Activated CD8-positive, alpha-beta memory T cell treated with anti-CD3 and anti-CD28 coated beads for 4 hours (primary cell): ENCODE measurements at places on chromosomes 4 and X.

GRCh38 chr4:137531986-137532868, at the start of gene PCDH18:
TSS of gene PCDH18 (minus strand) at chr4:137532494. CDS start at chr4:137532088, 406 bp downstream.
- no peak for DNase-seq

- no peak for DNase-seq
Measured at GRCh38 chrX:20666331-20666730, 399.6 kb upstream of the RPS6KA3 start.

DNA sequence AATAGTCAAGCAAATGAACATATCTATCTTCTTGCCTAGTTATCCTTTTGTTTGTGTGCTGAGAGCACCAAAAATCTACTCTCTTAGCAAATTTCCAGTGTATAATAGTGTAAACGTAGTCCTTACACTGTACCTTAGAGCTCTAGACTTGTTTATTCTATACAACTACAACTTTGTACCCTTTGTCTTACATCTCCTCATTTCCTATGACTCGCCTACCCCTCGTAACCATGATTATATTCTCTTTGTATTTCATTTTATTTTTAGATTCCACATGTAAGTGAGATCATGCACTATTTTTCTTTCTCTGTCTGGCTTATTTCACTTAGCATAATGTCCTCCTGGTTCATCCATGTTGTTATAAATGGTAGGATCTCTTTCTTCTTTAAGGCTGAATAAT, 37.6 kb downstream of the MAGEB5 start:
- DNase-seq, result no peak

DNA sequence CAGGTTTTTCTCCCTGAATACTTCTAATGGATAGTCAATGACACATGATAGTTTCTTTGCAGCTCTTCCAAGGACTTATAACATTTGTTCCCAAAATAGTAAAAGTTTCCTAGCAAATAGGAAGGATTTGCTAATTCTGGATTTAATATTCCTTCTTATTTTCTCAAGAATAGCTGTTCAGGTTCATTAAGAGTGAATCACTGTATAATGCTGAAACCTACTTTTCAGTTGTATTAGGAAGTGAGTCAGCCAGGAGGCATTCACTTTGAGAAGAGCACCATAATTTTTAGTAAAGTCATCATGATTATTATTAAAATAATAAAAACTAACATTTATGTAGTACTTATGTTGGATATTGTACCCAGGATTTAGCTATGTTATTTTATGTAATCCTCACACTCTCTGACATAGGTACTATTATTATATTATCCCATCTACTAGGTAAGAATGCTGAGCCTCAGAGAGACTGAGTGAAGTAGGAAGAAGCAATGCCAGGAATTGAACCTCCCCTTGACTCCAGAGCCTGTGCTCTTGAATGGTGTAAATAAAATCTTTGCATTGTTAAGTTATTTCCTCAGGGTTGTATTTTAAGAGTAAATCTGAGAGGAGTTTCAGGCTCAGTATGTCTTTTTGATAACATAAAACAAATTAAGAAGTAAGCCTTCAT, 114.8 kb downstream of the REELD1 start:
- no peak for DNase-seq

DNA sequence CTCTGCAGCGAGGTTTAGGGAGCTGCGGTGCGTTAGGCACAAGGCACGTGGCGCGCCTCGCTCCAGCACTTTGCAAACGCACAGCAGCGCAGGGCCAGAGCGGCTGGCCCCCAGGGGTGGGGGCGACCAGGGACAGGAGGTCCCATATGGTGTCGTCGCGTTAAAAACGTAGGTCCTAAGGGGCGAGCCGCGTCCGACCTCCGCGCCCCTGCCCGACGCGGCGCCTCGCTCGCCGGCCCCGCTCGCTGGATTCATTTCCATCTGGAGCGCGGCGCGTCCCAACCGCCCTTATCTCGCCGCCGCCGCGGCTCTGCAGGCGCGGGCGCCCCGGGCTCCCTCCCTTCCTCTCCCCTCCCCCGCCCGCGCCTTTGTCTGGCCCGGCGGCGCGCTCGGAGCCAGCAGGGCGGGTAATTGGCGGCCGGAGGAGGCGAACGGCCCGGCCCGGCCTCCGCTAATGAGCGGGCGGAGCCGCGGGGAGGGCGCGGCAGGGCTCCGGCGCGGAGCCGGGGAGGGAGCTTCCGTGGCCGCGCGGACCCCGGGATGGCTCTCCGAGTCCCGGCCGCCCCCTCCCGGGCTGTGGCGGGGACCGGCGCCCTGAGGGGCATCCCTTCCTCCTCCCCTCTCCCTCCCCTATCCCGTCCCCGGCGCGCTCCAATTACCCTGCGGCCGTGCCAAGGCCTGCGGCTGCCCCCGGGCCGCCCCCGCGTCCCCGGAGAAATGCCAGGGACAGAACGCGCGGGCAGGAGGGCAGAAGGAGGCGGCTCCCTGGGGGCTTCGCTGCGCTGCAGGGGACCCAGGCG, 409.0 kb downstream of the BCOR start:
- no peak for DNase-seq

DNA sequence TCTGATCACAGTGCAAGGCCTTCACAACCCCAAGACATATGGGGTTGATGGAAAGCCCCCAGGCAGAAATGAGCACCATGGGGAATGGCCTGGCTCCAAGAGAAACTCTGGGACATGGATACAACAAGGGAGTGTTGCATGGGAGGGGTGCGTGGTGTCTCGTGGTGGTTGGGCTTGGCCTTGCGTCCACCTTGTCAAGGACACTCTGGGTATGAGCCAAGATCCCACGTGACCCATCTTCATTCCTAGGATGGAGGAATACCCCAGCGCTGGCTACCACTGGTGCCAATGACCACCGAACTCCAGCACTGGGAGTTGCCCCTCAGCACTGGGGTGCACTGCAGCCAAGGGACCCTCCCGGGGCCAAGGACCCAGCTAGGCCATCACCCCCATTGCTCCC, 267.5 kb upstream of the AGTR2 start:
- no peak for DNase-seq

DNA sequence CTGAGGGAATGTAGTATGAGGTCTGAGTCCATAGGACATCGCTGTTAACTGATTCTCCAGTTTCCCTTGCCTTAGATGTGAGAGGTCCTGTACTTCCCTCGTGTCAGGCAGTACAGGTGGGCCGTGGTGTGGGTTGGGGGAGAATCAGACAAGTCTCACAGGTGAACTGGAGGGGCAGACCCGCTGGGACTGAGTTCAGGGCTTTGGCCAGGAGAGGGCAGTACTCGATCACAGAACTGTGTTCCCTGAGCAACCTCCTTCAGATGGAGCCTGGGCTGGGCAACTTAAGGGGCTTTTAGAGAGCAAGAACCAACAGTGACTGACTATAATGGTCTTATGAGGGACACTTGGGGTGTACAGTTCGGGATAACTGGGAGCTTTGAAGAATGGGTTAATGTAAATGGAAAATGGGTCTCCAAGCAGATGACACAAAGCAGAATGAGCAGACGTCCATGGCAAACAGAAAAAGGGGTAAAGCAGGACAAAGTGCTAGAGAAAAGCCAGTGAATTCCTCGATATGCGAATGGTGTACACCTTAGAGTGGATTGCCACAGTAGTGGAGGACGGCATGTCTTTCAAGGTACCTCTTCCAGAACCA, 83.6 kb downstream of the CCNG2 start:
- peak; percentile 14 for DNase-seq
